ENCODE measurements at places on chromosomes 2 and 18. TPM values are rescaled to one million over a fixed set of nuclear protein-coding genes. Genes with fewer than 3 reads are reported as not detected.

The ILKAP gene
- 59.1 TPM for total RNA-seq

DNA sequence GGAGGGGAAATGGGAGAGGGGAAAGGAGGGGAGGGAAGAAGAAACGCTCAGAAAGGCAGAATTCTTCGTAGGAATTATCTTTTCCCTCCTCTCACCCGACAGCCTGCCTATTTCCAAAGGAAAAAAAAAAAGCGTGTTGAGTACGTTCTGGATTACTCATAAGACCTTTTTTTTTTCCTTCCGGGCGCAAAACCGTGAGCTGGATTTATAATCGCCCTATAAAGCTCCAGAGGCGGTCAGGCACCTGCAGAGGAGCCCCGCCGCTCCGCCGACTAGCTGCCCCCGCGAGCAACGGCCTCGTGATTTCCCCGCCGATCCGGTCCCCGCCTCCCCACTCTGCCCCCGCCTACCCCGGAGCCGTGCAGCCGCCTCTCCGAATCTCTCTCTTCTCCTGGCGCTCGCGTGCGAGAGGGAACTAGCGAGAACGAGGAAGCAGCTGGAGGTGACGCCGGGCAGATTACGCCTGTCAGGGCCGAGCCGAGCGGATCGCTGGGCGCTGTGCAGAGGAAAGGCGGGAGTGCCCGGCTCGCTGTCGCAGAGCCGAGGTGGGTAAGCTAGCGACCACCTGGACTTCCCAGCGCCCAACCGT, at the start of gene GAD1:
Gene GAD1 (plus strand): TSS at position 384 of the 589 bp plus-strand sequence. CDS start 1,705 bp downstream, outside the sequence.
- peak; percentile 73 for DNase-seq
- peaks cover 52% of the 10 kb centered on the region for H3K4me1 ChIP-seq
- peaks cover 2% of the 10 kb centered on the region for H3K36me3 ChIP-seq
- no peak within 1 kb of the TSS for H3K27ac ChIP-seq

DNA sequence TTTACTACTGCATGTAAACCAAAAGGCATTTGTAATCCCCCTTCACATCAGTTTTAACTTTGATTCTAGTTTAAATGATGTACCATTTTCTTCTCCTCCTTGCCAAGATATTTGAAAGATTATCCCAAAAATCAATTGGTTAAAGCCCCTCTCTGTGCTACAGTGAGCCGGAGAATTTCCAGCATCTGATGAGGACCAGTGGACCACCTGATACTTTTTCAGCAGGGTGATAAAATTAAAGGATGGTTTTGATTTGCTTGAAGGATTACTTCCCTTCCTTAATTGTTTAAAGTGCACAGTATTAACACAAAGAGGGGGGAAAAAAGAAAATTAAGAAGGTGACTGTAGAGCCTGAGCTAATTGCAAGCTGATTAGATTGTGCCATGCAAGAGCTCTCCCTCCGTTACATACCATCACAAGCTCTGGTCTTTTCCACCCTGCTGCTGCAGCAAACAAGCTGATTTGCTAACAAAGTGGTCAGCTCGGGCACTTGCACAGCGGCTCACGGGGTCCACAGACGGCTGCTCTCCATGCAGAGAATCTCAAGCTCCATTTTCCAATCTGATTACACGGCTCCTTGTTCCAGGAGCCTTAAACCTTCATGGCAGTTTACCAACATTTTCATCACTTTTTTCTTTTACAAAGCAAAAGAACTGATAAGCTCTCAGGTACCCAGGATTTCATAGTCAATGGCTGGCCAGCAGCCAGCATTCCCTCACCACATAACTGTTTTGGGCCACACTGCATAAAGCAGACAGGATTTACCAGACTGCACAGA, 22.1 kb downstream of the FIGN start:
- no peaks in the 10 kb centered on the region for H3K27me3 ChIP-seq
- no peak overlapping the region for H3K4me3 ChIP-seq
- H3K4me1 ChIP-seq = no peaks in the 10 kb centered on the region
- no peaks in the 10 kb centered on the region for H3K36me3 ChIP-seq
- H3K27ac ChIP-seq = no peak overlapping the region

GRCh38 chr18:55864281-55864680, 276.3 kb upstream of the TCF4 start:
- H3K4me1 ChIP-seq = no peaks in the 10 kb centered on the region
- no peak overlapping the region for H3K4me3 ChIP-seq
- DNase-seq = no peak
- no peaks in the 10 kb centered on the region for H3K36me3 ChIP-seq

GRCh38 chr2:189799531-189799930, 15.3 kb downstream of the PMS1 start:
- no peak overlapping the region for H3K4me3 ChIP-seq
- H3K36me3 ChIP-seq = peaks cover 10% of the 10 kb centered on the region
- no peak for DNase-seq
- H3K4me1 ChIP-seq = no peaks in the 10 kb centered on the region

- no peaks in the 10 kb centered on the region for H3K27me3 ChIP-seq
- no peak for DNase-seq
- H3K27ac ChIP-seq = no peak overlapping the region
- peaks cover 28% of the 10 kb centered on the region for H3K36me3 ChIP-seq
- H3K4me1 ChIP-seq = peaks cover 17% of the 10 kb centered on the region
Observed at GRCh38 chr2:96188821-96189526, 19.7 kb downstream of the STARD7 start.

DNA sequence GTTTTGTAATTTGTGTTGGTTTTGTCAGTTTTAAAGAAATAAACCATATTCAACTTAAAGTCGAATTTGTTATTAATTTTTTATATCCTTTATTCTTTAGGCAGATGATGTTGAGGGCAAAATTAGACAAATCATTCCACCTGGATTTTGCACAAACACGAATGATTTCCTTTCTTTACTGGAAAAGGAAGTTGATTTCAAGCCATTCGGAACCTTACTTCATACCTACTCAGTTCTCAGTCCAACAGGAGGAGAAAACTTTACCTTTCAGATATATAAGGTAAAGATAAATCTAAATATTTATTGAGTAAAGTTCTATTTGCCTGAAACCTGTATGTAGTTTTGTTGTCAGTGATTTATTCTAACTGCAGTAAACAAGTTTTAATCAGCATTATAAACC, 34.5 kb upstream of the METAP1D start:
- H3K27ac ChIP-seq = no peak overlapping the region
- peaks cover 34% of the 10 kb centered on the region for H3K36me3 ChIP-seq
- peak overlapping the region; percentile 25 for H3K4me3 ChIP-seq
- peaks cover 41% of the 10 kb centered on the region for H3K4me1 ChIP-seq
- DNase-seq = no peak
- H3K27me3 ChIP-seq = no peaks in the 10 kb centered on the region

Measured in activated naive CD8-positive, alpha-beta T cell treated with anti-CD3 and anti-CD28 coated beads, Interleukin-2, amount 10 ng/mL, durations not matched to agents 7 days and 5 days (primary cell).